ENCODE measurements at places on chromosomes 3 and 15.
A peak's percentile ranks its signal among the peaks of the same experiment; 100 is the strongest.

DNA sequence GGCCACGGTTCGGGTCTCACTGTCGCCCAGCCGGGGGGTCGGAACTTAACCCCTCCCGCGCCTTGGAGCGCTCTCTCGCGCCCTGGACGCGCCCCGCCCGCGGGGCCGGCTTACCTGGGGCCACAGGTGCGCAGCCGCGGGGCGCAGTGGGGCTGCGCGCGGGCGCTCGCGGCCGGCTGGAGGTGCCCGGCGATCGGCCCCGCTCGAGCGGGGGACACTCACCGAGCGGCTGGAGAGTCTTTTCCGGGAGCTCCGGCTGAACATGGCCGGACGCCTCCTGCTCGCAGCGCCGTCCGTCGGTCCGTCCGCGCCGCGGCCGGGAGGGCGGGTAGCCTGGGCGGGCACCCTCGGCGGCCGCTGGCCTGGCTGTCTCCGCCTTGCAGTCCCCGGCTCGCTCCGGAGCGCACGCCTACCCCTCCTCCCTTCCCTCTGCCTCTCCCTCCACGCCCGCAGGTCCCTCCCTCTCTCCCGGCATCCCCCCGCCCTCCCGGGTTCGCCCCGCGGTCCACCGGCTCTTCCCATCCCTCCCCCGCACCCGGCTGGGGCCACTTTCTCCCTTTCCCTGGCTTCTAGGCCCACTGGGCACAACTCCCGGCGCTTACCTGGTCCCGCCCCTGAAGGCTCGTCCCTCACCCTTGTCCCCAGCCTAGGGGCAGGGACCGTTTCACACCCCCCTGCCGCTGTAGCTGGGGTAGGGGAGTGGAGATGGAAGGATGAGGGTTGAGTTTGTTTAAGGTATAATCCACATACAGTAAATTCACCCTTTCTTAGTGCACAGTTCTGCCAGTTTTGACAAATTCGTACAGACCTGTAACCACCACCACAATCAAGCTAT, 220.1 kb upstream of the PRICKLE2 start:
- DNase-seq = peak; percentile 42

- no peak for DNase-seq
These were observed 39.1 kb downstream of the FILIP1L start for GRCh38 chr3:100075196-100075595.

GRCh38 chr3:133237380-133237779, 162.5 kb upstream of the BFSP2 start:
- DNase-seq = no peak

DNA sequence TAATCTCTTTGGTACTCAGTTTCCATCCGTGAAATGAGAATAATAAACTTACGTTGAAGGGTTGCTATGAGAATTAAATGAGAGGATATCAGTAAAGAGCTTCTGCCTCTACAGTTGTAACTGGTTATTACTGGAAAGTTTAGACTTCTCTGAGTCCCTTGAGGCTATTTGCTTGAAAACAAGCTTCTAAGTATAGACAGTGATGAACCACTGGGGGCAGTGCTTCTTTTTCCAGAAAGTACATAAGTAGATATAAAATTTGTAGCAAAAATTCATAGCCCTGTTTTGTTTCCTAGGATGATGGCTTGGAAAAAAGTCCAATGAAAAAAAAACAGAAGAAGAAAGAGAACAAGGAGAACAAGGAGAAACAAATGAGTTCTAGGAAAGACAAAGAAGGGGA, 87.1 kb downstream of the RGMA start:
- DNase-seq = peak; percentile 9

DNA sequence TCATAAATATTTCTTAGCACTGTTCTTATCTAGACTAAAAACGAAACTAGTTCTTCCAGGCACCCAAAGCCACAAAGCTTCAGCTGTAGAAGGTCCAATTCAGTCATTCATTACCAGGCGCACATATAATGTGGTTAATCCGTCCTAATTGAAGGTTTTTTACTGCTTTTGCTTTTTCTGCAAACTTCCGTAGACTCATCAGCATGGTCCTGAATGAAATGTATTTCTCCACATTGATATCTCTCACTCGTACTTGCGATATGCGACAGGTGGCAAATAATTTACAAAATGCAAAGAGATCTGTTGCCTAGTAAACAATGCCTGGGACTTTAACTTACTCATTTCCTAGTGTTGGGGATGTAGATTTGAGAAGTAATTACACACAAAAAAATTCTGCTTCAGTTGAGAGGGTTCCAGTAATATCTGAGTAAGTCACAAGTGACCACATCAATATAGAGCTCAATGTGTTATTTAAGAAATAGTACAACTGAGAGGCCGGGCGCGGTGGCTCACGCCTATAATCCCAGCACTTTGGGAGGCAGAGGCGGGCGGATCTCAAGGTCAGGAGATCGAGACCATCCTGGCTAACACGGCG, 75.0 kb upstream of the MBNL1 start:
- no peak for DNase-seq

- no peak for DNase-seq
These were observed 42.4 kb upstream of the STRIT1 start for GRCh38 chr3:155335724-155336354.

- DNase-seq = peak; percentile 28
These were observed 28.4 kb downstream of the CCDC12 start for GRCh38 chr3:46947981-46948791.

- no peak for DNase-seq
These were observed 37.6 kb downstream of the VIPR1 start for GRCh38 chr3:42539871-42540714.

- no peak for DNase-seq
These were observed 38.1 kb downstream of the TRAK1 start for GRCh38 chr3:42129014-42129953.

- DNase-seq = peak; percentile 43
These were observed 1.3 kb downstream of the TOP2B start for GRCh38 chr3:25663347-25663868.
